T-helper 1 cell (primary cell): ENCODE measurements at places on chromosomes 2 and 18.

DNA sequence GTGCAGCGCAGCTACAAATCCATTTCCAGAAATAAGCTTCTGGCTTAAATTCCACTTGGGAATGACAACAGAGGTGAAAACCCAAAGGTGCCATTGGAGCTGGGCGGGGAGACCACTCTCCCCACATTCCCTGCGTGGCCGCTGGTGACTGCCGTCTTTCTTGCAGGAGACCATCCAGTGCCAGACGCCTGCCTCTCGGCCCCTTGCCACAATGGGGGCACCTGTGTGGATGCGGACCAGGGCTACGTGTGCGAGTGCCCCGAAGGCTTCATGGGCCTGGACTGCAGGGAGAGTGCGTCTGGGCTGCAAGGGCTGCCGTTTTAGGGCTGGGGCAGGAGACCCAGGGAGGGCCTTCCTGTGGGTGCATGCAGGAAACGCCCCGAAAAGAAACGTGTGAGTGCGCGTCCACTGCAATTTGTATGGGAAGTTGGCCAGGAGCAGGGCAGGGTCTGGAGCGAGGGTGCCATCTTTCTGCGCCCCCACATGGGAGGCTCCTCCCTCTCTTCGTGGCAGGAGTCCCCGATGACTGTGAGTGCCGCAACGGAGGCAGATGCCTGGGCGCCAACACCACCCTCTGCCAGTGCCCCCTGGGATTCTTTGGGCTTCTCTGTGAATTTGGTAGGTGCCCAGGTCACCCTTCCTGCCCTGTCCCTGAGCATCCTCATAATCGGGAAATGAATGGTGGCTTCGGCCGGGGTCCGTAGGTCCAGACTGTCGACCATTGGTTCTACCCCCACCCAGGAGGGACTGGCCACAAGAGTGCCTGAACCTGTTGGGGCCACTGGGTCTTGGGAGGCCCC lies 49.9 kb downstream of the SNED1 start:
- no peak for DNase-seq

DNA sequence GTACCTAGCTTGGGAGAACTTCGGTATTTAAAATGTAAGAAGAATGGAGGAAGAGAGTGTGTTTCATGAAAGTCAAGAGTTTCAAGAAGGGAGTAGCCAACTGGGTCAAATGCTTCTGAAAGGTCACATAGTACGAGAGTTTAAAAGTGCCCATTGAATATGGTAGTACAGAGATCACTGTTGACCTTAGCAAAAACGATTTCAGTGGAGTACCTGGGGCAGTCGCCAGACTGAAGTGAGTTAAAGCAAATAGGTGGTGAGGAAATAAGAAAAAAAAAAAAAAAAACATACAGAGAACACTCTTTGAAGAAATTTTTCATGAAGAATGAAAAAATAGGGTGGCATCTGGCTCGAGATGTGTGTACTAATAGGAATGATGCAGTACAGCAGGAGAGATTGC lies 11.5 kb downstream of the LIPT1 start:
- DNase-seq: no peak

DNA sequence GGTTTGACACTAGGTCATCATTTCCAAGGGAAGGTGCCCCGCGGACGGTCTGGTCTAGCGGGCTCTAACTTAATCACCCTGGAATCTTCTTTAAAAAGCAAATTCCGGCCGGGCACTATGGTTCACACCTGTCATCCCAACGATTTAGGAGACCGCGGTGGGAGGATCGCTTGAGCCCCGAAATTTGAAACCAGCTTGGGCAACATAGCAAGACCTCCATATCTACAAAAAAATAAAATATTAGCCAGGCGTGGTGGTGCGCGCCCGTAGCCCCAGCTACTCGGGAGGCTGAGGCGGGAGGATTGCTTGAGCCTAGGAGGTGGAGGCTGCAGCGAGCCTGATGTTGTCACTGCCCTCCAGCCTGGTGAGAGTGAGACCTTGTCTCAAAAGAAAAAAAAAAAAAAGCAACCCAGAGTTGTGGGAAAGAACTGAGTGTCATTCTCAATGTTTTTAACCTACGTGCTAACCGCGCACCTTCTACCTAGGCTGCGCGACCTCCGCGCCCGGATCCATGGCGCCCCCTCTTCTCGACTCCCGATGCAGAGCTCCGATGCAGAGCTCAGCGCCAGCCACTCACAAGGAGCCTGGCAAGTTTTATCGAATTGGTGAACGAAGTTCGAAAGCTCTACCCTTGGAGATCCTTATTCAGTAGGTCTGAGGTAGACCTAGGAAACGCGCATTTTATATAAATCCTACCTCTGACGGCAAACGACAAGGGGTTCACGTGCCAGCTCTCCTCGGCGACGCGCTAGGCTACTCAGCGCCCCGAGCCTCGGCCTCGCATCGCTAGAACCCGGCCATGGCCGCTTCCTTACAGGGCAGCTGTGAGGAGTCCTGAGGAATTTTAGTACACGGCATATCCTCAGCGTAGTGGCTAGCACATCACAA lies 888 bp upstream of the TWSG1 start:
- DNase-seq: peak; percentile 2

DNA sequence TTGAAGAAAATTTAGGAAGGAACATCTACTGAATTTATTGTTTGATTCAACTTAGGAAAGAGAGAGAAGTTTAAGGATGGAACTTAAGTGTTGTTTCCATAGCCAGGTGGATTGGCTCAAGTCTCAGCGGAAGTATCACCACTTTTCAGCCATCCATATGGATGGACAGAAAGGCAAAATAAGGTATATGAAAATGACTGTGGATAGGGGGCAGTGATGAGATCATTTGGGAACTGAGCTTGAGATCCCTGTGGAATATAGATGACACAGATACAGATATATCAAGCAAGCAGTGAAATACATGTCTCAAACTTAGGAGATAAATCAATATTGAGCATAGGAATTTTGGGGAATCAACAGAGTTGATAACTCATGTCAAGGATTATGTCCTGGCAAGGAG lies 1462.7 kb upstream of the NXPH2 start:
- no peak for DNase-seq

GRCh38 chr18:8675057-8675456 lies 30.3 kb upstream of the MTCL1 start:
- no peak for DNase-seq

- no peak for DNase-seq
Measured at GRCh38 chr2:106825161-106825560, 60.8 kb downstream of the ST6GAL2 start.

DNA sequence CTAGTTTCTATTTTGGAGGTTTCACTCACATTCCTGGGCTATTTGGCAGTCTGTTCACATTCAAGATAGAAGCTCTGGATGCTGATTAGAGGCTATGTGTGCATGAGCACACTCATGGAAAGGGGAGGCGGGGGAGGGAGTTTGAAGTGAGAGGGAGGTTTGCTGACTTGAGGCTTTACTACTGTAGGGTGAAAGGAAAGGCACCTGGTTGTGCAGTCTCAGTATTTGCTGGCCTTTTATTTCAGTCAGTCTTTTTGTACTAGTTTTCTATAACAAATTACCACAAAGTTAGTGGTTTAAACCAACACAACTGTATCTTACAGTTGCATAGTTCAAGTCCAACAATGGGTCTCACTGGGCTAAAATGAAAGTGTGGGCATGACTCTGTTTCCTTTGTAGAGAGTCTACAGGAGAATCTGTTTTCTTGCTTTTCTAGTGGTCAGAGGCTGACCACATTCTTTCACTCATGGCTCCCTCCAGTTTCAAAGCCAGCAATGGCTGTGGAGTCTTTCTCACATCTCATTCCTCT lies 47.7 kb upstream of the NR4A2 start:
- no peak for DNase-seq

GRCh38 chr2:26562811-26563645 lies 78.1 kb downstream of the CIB4 start:
- DNase-seq: no peak

DNA sequence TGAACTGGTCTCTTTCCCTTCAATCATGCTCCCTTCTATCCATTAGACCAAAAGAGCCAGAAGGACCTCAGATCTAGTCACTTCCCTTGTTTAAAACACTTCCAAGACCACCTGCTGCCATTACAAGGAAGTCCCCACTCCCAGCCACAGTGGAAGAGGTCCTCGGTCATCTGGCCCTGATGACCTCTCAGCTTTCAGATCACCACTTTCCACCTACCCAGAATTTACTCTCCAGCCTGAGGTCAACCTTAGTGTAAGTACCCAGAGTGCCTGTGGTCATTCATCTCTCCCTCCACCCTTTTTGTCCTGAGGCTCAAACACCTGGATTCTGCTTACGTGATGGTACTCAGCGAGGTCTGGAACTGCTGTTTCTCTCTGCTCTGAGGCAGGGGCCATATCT lies 67.1 kb downstream of the MARCO start:
- no peak for DNase-seq

DNA sequence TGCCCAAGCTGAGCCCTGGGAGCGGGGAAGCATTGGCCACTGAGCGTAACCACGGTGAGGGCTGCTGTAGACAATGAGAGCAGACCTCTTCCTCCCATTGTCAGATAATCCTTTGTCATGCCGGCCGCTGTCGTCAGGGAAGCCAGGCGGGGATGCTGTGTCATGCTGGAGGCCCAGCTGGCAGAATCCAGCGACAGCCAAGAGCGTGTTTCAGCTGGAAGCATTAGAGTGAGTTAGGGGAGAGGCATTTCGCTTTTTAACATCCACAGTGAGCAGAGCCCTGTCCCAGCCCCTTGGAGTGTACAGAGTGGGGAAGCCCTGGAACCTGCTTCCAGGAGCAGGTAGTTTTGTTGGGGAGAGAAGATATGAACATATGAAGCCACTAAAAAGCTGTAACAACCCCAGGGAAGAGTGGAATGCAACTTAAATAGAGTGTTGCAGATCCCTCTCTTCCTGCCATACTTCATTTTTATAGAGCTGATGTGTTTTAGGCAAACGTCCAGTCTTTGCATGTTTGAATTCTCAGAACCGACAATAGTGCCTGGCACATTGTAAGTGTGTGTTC lies 7.0 kb downstream of the CTIF start:
- DNase-seq: no peak

DNA sequence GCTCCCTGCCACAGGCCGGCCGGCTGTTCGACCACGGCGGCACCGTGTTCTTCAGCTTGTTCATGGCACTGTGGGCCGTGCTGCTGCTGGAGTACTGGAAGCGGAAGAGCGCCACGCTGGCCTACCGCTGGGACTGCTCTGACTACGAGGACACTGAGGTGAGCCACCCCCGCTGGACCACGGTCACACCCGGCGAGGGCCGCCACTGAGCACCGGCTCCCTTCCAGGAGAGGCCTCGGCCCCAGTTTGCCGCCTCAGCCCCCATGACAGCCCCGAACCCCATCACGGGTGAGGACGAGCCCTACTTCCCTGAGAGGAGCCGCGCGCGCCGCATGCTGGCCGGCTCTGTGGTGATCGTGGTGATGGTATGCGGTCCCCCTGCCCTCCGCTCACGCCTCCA lies 20.8 kb downstream of the ANO7 start:
- DNase-seq: no peak

GRCh38 chr2:133774654-133775015 lies 206.4 kb upstream of the NCKAP5 start:
- DNase-seq: no peak

- DNase-seq: no peak
Measured at GRCh38 chr2:217223222-217223930, 363.5 kb upstream of the TNP1 start.

DNA sequence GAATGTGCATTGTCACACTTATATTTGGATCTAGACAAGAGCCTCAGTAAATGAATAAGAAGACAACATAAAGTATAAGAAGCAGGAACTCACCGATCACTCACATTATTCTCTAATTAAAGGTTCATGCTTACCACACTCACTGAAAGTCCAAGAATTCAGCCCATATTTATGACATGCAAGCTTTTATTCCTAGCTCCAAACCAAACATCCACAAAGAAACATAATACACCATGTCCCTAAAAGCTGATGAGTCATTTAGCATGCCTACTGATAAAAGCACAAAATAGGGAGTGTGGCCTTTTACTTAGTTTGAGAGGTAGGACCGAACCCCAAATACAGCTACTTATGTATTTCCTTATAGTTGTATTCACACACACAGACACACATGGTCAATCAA lies 1094.6 kb upstream of the CDH2 start:
- no peak for DNase-seq

- DNase-seq: no peak
Measured at GRCh38 chr2:237546876-237547395, 19.4 kb upstream of the PRLH start.

DNA sequence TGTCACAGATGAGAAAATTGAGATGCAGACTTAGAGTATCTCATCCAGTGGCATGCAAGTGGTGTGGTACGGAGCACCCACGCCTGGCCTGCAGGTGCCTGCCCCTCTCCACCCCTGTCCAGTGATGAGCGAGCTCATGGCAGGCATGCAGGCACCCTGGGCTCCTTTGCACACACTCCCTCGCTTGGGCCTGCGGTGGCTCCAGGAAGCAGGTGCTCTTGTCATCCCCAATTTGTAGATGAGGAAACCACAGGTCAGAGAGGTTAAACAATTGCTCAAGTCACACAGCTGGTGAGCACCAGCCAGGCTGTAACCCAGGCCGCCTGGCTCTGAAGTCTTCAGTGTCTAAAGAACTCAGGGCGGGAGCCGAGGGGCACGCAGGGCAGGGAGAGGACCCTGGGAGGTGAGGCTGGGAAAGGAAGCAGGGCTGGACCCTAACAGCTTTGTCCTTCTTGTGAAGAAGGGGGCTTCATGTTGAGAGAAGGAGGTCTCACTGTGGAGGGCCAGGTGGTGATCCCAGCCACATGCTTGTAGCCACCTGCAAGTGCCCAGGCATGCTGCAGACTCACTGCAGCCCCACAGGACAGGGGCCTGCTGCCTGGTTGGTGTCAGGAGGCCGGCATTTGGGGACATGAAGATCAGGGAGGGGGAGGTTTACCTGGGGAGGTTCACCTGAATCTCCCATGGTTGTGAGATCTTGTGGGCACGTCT lies 166.2 kb downstream of the SH3RF3 start:
- no peak for DNase-seq

DNA sequence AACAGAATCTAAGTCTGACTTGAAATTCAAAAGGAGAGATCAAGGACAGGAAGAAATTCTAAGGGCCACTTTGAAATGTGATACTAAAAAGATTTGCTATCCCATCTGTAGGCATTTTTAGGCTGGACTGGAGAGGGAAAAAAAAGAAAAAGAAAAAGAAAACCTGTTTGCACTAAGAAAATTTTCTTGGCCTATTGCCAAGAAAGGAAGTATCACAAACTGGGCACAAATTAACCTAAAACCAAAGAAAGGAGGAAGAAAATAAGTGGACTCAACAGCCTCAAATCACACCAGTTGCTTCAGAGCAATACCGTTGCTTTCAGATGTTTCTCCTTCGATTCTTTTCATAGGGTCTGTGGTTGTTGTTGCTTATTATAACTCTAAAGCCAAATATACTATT lies 287.9 kb upstream of the VRK2 start:
- DNase-seq: no peak

- DNase-seq: no peak
Measured at GRCh38 chr2:191253476-191253875, 8.3 kb downstream of the MYO1B start.

- no peak for DNase-seq
Measured at GRCh38 chr2:189151906-189152305, 27.7 kb downstream of the COL5A2 start.

- no peak for DNase-seq
Measured at GRCh38 chr18:68041327-68041726, 524.8 kb upstream of the DSEL start.

DNA sequence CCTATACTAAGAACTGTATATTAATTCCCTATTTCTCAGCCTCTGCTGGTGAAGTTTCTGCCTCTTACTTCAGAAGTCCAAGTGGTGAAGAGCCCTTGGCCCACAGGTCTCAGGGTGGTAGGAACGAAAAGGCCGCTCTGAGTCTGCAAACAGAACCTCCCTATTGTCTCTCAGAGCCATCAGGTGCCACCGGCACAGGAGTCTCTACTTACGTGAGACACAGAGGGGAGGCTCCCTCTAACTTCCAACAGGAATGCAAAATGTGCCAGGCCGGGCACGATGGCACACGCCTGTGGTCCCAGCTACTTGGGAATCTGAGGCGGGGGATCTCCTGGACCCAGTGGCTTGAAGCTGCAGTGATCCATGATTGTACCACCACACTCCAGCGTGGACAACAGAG lies 143.0 kb downstream of the TPO start:
- DNase-seq: no peak
